Activated naive CD4-positive, alpha-beta T cell treated with anti-CD3 and anti-CD28 coated beads, Interleukin-2, amount 50 U/mL, for 16 hours (primary cell): ENCODE measurements at places on chromosomes 16 and 17.
A peak's percentile ranks its signal among the peaks of the same experiment; 100 is the strongest.

GRCh38 chr17:50637829-50638605 is 3.3 kb downstream of the ABCC3 start:
- DNase-seq: no peak

DNA sequence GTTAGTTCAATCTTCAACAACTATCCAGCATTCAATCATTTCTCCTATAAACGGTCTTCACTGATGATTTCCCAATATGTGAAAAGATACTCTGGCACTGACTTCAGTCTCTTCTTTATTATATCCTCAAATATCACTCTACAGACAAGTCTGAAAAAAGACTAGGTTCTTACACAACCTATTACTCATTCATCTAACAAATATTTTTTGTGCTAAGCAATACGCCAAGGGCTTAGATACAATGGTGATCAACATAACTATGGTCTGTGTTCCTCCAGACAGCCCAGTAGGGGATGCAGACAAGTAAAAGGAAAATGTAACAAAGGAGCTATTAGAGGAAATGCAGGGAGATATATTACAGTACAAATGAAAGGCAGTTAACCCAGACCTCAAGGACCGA is 63.9 kb downstream of the MYO1D start:
- DNase-seq: no peak

- no peak for DNase-seq
These were observed 301.4 kb downstream of the MAF start for GRCh38 chr16:79298894-79299799.

DNA sequence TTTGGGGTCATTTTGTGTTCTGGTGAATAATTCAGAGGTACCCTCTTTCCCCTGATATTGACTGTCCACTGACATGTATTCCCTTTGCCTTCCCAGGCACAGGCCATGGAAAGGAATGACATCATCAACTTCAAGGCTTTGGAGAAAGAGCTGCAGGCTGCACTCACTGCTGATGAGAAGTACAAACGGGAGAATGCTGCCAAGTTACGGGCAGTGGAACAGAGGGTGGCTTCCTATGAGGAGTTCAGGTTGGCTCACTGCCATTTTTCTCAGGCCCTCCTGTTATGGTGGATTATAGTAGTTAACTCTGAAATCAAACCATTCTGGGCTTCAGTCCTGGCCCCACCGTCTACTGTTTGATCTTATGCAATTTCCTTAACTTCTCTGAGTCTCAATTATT is 1.6 kb upstream of the EFTUD2 start:
- DNase-seq: no peak

DNA sequence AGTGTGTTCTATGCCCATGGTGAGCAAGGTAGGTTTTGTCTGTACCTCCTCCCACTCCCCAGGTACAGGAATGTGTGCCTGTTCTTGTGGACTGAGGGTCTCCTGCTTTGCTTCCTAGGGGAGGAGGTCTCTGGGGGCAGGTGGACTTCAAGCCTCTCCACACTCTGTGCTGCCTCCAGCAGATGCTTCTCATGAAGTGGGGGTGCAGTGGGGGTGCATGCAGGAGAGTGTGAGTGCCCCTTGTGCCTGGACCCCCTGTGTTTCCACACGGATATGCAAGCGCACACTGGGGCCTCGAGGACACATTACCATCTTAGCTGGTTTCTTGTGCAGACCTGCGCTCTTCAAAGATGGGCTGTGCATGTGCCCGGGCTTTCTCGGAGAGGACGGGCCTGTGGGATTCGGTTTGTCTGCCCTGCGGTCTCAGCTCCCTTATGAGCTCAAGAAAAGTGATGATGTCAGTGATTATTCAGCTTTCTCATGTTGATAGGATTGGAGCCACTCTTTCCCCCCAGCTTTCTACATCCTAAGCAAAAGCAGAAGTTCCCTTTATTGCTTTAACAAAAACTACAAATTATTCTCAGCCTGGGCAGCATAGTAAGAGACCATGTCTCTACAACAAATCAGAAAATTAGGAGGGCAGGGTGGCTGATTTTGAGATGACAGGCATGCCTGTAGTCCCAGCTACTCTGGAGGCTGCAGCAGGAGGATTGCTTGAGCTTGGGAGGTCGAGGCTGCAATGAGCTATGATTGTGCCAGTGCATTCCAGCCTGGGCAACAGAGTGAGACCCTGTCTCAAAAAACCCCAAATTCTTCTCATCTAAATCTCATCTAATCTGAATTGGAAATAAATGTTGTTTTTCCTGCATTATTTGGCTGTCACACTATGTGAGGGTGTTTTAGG is 86.8 kb downstream of the RPTOR start:
- DNase-seq: no peak

DNA sequence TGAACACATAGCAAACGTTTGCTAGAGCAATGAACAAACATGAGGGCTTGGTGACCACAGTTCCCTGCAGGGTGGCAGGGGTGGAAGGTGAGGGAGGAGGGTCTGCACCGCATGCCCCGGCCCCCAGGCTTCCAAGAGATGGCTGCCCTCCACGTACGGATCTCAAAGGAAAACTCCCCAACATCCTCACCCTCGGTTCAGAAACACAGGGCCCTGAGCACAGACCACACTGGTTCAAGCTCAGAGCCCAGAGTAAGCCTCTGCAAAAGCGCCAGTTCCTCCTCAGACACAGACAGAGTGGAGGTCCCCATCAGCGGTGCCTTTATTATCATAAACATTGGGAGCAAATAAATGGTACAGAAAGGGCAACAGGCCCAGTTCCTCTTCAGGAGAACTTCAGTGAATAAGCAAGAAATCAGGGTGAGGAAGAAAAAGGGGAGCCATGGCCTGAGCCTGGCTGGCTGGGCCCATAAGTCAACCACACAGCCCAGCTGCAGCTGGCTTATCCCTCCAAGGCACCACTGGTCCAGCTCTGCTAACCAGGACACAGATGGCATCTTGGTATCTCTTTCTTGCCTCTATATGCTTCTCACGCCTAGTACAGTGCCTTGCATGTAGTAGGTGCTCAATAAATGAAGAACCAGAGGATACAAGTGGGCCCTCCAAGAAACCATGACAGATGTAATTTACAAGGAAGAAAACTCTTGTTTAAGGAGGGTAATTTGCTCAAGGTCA is 11.0 kb downstream of the MPO start:
- no peak for DNase-seq

DNA sequence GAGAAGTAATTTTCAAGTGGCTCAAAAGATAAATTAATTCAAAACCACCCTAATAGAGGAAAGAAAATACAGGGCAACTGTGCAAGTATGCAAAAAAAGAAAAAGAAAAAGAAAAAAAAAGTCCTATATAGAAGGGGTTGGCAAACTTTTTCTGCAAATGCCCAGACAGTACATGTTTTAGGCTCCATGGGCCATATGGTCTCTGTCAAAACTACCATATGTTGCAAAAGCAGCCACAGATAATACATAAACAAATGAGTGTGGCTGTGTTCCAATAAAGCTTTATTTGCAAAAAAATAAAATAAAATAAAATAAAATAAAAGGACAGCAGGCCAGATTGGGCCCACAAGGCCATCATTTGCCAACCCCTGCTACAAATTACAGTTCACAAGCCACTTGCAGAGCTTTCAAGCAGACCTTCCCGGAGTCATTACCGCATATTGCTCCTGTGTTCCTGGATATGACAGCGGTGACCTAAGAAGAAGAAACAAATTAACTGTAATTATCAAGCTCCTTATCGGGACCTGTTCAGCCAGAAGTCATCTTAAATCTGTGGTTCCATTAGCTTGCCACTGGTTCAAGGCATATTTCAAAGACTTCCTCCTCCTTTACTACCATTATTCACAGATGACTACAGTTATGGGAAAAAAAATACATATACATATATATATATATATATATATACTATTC is 15.9 kb downstream of the ZC3H7A start:
- DNase-seq: no peak

GRCh38 chr16:78648517-78648916 is 549.1 kb downstream of the WWOX start:
- DNase-seq: no peak

DNA sequence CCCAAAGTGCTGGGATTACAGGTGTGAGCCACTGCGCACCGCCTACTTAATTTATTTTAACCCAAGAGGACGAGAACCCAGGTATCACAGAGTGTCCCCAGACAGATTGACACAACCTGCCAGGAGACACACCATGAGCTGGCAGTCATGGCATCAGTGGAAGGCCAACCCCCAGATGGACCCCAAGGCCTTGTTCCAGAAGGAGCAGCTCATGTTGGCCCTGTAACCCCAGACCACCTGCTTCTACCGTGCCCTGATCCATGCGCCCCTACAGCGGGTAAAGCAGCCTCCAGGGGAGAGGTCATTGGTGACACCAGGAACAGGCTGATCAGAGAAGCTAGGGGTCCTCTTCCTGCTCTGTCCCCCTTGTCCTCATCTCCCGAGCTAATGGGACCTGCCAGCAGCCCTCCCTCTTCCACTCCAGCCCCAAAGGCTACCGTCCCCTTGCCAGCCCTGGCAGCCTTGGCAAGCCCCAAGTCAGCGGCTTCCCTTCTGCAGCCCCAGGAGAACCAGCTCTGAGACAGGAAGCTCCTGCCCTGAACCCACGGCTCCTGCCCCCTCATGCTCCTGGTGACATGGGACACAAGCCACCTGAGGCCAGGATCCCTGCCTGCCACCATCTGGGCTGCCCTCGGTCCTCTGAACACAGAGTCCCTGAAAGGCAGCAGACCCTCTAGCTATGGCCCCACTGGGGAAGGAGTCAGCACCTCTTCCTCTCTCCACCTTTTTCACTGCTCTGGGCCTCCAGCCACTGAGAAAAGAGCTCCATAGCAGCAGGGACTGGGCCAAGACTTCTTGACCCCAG is 6.3 kb downstream of the SULT1A1 start:
- DNase-seq: no peak

- no peak for DNase-seq
These were observed 88.0 kb downstream of the SDR42E1 start for GRCh38 chr16:81923296-81923695.

DNA sequence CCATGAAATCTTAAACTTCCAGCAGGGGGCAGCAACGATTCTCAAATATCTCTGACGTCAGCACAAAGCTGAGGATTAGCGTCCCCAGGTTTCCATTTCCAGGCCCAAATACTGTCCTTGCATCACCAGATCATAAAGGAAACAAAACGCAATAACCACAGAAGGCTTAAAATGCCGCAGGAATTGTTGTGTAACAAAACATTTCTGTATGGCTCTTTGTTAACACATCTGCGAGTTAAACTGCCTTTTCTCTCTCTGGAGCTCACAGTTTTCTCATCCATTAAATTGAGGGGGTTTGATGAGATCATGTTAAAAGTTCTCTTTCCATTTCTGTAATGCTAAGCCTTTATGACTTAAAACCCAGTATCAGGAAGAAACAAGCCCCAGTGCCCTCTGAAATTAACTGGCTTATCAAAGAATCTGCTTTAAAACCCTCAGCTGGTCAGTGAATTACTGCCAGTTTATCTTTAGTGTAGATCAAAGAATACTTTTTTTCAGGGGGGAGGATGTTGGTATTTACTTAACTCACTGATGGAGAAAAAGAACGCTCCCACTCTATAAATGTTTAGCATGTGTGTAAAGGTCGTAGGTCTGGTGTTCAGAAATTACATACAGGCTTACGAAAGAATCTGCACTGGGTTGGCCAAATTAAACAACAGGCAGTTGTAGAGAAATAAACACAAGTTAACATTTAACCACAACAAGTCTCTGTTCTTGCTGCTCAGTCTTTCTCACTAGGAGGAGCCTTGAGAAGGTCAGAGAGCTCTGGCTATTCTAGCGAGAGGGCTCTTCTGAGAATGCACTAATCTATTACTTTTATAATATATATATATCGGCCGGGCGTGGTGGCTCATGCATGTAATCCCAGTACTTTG is 10.6 kb upstream of the TERF2 start:
- DNase-seq: peak; percentile 64

GRCh38 chr17:45104907-45105624 is 27.2 kb downstream of the PLCD3 start:
- DNase-seq: no peak

GRCh38 chr17:77465358-77466041 is 324.7 kb downstream of the SEC14L1 start:
- peak; percentile 77 for DNase-seq

GRCh38 chr16:77897129-77897437 is 108.7 kb downstream of the VAT1L start:
- DNase-seq: no peak

GRCh38 chr16:65843941-65844340 is 522.5 kb upstream of the CDH5 start:
- DNase-seq: no peak

DNA sequence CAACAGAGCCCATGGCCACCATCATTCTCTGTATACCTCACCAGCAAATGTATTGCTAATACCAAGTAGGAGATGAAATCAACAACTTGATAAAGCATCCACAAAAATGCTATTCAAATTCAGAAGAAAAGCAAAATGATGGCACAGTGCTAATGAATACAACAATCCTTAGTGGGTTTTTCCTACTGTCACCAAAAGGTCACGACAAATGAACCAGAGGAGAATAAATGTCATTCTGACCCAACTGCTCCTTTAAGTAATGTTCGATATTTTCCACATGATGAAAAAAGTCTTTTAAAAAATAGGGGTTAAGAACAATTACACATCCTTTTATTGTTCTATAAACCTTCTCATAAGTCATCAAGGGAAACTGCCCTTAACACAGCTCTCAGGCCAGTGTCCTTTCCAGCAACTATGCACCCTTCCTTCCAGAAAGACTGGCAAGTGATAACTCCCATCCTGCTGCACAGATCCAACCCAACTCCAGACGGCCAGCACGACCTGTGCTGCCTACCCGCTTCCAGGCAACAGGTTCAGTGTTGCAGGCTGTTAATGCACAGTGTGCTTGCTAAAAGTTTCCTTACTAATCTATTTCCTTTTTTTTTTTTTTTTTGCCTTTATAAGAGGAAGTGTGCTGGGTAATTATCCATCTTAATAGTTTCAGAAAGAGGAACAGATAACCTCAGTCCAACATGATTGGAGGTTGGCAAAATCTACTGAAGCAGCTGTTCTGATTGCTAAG is 15.4 kb downstream of the FBXO31 start:
- DNase-seq: no peak

DNA sequence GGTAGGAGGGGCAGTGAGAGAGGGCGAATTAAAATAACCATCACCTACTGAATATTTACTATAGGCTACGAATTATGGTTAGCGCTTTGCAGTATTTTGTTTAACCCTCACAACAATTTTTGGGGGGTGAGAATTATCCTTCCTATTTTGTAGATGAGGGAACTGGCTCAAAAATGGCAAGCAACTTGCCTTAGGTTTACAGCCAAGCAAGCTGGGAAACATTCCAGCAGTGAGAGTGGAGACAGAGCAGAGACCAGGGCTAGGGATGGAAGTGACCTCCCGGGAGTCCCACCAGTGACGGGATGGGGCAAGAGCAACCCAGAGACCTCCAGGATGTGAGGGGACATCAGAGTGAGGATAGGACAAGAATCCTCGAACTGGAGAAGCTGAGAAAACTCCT is 352 bp upstream of the VMO1 start:
- no peak for DNase-seq

DNA sequence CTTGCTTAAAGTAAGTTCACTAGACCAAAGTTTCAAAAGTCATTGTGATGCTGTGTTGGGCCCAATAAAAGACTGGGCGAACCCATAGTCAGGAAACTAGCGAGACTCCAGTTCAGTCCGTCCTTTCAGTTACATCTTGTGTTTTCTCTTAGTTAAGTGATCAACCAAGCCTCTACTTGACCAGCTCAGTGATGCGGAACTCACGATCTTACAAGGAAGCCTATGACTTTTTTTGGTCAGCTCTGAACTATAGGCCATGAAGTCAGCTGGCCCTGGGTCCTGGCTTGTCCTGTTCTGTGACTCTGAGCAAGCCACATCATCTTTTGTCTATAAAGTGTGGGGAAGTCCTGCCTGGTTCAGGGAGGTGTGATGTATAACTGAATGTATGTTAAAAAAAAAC is 21.7 kb upstream of the WSCD1 start:
- DNase-seq: no peak
